ENCODE measurements at places on chromosomes 2 and 18.

GRCh38 chr2:85703329-85703728, 9.2 kb downstream of the GNLY start:
- DNase-seq = no peak

DNA sequence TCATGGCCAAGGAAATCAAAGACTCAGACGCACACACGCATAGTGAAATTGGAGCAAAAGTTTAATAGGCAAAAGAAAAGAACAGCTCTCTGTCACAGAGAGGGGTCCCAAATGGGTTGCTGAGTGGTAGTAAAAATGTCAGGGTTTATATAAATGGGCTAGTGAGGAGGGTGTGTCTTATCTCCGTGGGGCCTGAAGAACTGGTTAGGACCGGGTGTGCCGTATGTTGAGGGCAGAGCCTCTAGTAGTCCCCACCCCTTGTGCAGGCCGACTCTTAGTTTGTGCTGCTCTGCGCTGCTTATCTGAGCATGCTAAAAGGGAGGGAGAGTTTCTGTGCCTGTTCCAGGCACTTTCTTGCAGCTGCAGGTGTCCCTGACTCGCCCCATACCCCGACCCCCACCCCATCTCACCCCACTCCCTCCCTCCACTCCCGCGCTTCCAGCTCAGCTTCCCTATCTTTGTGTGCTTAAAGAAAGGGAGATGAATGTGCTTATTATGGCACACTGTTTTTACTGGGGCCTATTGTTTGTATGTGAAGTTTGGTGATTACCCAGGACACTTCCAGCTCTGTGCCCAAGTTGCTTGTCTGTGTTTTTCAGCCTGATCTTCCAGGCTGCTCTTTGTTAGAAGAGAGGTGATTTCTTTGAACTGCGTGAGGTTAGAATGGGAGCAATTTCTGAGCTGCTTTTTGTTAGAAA, 167.4 kb downstream of the SPAG16 start:
- no peak for DNase-seq

DNA sequence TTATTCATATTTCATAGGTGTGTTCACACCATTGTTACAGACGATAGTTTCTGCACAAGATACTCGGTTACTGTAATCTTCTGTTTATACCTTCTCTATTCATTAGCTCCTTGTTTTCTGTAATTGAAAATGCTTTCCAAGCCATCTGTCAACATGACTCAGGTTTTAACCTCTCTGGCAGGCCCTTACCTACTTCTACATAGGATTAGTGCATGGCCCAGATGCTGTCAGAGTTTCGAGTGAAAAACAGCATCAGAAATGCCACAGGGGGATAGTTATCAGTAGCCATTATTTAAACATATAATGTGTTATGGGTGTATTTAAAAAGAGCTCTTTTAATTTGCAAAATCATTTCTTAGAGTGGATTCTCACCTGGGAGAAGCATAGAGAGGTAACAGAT, 596.4 kb downstream of the FBXO15 start:
- DNase-seq = no peak

DNA sequence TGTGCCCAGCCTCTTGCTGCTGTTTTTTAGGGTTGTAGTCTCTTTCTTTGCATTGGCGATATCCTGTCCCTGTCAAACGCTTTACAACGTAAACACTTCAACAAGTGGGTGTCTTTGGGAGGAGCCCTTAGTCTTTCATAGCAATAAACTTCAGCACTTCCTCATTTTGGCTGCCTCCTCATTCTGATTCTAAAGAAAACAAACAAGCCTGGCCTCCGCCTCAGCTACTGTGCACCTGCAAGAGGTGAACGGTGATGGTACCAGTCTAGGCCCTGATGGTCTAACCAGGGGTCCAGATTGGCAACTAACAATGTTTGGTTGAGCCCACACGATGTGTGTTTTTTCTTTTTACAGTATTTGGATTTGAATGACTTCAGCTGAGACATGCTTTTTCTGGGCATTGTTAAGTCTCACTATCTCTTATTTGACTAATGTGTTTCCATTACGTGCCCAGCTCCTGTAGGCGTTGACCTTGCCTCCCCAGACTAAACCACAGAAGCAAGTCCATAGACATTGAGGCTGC, 53.2 kb upstream of the CUL3 start:
- no peak for DNase-seq

DNA sequence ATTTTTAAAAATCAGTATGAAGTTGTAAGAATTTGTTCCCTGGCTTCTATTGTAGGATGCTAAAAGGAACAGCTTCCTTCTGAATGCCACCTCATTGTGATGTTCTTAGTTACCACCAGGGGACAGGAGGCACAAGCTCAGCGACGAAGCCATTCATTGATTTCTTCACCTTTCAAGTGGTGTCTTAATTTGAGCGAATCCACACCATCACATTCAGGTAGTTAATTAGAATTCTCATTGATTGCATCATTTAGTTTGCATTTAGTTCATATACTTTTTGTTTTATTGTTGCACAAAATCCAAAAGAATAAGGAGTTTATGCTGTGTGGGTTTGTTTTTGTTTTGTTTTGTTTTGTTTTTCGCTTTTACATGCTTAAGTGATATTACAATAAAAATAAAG, 23.1 kb downstream of the CYP27C1 start:
- DNase-seq = no peak

GRCh38 chr2:1397350-1397749, 15.9 kb upstream of the TPO start:
- no peak for DNase-seq

GRCh38 chr2:178796079-178796677, 11.0 kb downstream of the TTN start:
- no peak for DNase-seq

GRCh38 chr18:6755107-6755506, 25.6 kb downstream of the ARHGAP28 start:
- no peak for DNase-seq

DNA sequence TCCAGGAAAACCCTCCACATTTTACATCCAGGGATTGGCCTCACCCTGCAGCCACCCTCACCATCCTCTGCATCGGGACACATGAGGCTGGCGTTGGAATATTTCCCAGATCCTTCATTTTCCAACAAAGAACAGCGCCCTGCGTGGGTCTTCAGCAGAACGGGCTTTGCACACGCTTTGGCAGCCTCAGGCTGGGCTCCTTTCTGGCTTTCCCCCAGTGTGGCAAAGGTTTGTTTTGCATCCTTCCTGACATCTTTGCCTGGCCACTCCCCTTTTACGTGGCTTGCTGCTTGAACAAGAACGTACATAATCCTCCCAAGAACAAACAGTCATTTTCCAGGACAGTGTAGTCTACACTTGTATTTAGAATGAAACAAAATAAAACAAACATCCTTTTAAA, 25.6 kb upstream of the GREB1 start:
- no peak for DNase-seq

- DNase-seq = no peak
Observed at GRCh38 chr2:171811245-171811628, 82.8 kb downstream of the SLC25A12 start.

- DNase-seq = no peak
Observed at GRCh38 chr2:178478130-178478438, 316 bp downstream of the FKBP7 start.

DNA sequence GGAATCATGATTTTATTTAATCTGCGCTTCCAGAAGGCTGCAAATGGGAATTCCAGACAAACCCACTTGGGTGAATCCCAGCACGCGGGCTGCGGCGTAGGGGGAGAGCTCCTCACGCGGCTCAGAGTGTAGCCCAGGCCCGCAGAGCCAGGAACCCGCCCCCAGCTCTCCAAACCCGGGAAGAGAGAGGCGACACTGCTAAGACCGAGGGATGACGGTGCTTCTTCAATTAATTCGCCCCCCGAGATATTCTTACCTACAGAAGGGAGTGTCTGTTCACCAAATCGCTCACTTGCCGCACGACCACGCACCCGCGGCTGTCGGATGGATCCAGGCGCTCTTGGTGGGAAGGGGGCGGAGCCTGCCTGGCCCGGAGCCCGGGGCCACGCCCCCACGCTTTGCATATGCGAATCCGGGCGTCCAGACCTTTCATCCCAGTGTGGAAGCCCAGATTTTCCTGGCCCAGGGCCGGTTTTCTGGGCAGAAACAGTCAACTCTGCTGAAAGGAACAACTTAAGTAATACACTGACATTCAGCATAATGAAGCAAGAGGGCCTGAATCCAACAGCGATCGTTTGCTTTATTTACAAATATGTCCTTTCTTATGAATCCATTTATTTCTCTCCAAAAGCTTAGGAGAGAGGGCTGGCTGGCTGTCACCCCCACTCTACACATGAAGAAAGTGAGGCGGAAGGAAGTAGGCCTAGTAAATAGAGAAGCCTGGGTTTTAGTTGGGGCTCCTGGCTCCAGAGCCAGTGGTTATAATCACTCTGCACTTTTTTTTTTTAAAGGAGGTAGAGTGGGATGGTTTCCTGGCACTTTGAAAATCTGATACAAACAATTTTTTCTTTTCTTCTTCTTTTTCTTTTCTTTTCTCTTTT, at the start of gene SLC19A3:
SLC19A3 (minus strand) TSS at position 342 of the 881 bp plus-strand sequence. CDS start 15,710 bp downstream, outside the sequence.
- DNase-seq = no peak

- no peak for DNase-seq
Observed at GRCh38 chr2:182377467-182377866, 49.4 kb downstream of the PDE1A start.

Data from CD4-positive, alpha-beta T cell (primary cell).